ENCODE measurements at places on chromosomes 6 and 20.

DNA sequence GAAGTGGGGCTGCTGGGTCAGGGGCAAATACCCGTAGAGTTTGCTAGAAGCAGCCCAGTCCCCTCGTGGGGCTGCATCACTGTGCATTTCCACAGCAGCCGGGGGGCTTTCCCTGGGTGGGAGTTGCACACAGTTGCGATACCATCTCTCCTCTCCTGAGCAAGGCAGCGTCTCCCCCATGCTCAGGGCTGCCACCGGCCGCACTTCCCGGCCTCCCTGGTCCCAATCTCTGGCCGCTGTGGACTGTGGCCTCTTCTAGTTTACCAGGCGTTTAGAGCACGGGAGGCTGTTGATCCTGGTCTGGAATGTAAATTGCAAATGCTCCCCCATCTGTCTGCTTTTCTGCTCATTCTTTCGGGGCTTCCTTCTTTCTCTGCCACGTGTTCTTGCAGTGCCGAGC, 31.1 kb downstream of the OSBPL2 start:
- DNase-seq = no peak

DNA sequence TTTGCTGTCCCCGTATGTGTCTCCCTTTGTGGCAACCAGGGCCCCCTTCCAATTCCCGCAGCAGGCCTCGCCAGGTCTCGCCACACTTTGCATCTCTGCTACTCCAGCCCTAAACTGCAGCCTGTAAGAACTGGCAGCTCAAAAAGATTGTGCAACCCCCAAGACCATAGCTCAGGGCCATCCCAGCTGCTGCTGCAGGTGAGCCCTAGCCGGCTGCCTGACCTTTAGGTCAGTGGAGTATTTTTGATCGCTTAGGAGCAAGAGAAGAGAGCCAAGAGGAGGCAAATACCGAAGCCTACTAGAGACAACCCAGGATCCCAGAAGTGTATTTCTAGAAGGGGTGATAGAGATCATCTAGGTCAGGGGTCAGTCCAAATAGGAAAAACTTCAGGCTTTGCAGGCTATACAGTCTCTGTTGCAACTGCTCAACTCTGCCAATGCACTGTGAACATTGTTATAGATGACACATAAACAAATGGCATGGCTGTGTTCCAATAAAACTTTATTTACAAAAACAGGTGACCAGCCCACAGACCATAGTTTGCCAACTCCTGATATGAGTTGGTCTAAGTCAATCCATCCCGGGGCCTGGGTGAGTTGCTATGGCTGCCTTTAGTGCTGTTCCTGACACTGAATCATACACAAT, 138.4 kb downstream of the EYA2 start:
- DNase-seq = no peak

DNA sequence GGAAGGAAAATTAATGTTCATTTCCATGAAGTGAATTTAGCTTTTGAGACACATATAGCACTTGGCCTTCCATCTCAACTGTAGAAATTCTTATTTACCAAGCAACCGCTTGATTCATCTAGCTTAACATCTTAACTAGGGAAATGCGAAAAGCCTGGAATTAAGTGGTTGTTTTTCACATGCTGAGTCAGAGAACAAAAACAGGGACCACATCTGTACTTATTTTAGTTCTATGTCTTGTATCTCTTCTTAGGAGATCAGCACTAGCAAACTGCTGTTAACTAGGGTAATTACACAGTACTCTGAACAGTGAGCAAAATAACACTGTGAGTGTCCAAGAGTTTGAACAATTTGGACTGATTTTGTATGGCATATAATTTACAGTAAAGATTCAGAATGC, 590.9 kb upstream of the NRSN1 start:
- DNase-seq = no peak

- no peak for DNase-seq
These were observed 3.1 kb downstream of the SLC23A2 start for GRCh38 chr20:4998160-4998651.

DNA sequence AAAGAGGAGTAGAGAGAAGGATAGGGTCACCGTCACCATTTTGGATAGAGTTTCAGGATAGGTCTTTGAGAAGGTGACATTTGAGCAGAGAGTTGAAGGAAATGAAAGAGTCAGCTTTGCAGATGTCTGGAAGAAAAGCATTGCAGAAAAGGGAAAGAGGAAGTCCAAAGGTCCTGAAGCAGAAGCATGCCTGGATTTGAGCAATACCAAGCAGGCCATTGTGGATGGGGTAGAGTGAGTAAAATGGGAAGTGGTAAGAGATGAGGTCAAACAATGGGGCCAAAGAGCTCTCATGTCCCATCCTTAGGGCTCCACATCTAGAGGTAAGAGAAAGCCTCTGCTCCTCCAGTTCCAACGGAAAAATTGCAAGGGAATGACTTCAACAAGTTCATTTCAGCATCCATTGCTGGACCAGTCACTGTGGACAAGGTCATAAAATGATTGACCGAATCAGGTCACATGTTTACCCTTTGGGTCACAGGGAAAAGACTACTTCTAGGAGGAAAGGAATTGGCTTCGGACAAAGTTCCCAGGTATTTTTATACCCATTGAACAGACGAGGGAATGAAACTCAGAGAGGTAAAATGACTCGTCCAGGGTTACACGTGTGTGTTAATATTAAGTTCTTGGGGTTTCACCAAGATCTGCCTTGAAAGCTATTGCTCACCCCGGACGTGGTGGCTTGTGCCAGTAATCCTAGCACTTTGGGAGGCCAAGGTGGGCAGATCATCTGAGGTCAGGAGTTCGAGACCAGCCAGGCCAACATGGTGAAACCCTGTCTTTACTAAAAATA, 6.6 kb upstream of the SAMHD1 start:
- DNase-seq = no peak

GRCh38 chr6:87346700-87347099, 2.1 kb downstream of the C6orf163 start:
- no peak for DNase-seq

- DNase-seq = no peak
These were observed 115.9 kb upstream of the NAA20 start for GRCh38 chr20:19901226-19901625.

GRCh38 chr6:151784441-151785214, 22.9 kb upstream of the ESR1 start:
- no peak for DNase-seq

DNA sequence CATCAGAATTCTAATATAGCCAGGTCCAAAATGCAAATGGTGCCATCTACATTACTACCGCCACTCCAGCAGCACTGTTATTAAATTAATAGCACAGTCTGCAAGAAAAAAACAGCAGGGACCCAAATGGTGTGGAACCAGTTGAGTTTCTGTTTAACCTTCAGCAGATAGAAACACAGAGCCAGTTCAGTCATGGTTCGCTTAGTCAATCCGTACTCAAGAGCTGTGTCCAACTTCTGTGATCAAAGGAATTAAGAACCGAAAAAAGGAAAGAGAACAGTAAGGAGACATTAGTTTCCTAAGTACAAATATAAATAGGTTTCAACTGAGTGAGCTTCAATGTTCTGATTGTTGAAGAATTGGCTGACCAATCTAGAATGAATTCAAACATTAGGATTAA, 107.7 kb downstream of the TRDN start:
- DNase-seq = no peak

GRCh38 chr6:158835616-158836221, 16.6 kb upstream of the EZR start:
- DNase-seq = no peak

DNA sequence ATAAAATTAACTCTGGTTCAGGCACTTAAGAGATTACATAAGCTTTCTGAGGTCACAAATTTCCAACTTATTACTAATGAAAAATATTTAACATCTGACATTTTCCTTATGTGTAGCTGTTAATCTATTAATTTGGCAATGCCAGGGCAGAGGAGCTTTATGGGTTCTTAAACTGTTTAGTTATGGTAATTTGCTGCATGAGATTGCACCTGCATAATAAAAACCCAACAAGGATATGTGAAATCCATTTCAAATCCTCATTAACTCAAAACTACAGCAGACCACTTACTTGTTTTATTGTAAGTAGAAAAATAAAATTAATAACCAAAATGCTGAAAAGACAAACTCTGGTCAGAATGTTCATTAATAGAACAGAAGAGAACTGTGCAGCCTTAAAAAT, 98.1 kb downstream of the PREP start:
- DNase-seq = no peak

DNA sequence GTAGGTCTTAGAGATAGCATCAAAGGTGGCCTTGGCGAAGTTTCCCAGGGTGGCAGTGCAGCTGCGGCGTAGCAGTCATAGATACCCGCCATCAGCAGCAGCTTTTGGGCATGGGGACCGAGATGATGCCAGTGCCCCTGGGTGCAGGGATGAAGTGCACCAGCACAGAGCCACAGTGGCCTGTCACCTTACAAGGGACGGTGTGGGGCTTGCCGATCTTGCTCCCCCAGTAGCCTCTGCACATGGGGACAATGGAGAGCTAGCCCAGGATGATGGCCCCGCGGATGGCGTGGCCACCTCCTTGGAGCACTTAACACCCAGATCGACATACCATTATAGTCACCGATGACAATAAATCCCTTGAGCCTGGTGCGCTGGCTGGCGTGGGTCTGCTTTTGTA, 195.5 kb downstream of the ZMYND8 start:
- DNase-seq = no peak

- DNase-seq = no peak
These were observed 37.6 kb upstream of the CCN6 start for GRCh38 chr6:112016320-112016719.

- DNase-seq = peak; percentile 36
These were observed 556 bp downstream of the NKX2-4 start for GRCh38 chr20:21396599-21397340.

- DNase-seq = peak; percentile 28
These were observed 103.5 kb upstream of the HIVEP1 start for GRCh38 chr6:11908436-11909105.

- DNase-seq = no peak
These were observed 21.9 kb downstream of the ZBTB46 start for GRCh38 chr20:63808964-63809674.

GRCh38 chr6:1842334-1842733, 232.6 kb downstream of the FOXC1 start:
- DNase-seq = no peak

GRCh38 chr6:156850353-156850752, 73.2 kb downstream of the ARID1B start:
- no peak for DNase-seq

DNA sequence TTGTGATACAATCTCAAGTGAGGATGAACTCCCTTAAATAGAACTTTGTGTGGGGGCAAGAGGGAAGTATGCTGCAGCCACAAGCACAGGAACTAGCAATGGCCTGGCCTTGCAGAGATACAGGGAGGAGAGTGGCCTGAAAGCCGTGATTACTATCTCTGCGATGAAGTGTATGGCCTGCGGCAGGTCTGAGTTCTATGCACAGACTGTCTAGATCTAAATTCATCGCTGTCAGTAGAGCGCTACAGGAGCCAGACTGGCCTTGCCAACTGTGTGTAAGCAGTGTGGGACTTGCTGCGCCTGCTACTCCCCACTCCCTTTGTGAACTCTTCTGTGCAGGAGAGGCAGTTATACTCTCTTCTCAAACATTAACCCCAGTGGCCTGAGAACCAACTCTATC, 997.0 kb downstream of the GRIK2 start:
- no peak for DNase-seq

DNA sequence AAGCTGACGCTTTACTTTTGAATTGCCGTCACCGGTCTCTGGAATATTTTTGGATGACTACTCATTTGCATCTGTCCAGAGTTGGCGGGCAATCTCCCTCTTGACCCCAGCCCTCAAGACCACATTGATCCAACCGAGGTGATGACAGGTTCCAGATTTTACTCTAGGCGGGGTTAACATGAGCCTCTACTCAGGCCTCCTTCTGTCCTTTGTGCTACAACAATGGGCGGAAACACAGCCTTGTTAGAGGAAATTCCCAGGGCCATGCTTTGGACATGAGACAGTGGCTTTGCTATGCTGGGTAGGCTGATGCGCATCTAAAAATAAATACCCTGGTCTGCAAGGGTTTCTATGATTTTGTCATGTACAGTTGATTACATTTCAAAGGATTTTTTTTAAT, 27.0 kb upstream of the ADGRF5 start:
- DNase-seq = peak; percentile 37

DNA sequence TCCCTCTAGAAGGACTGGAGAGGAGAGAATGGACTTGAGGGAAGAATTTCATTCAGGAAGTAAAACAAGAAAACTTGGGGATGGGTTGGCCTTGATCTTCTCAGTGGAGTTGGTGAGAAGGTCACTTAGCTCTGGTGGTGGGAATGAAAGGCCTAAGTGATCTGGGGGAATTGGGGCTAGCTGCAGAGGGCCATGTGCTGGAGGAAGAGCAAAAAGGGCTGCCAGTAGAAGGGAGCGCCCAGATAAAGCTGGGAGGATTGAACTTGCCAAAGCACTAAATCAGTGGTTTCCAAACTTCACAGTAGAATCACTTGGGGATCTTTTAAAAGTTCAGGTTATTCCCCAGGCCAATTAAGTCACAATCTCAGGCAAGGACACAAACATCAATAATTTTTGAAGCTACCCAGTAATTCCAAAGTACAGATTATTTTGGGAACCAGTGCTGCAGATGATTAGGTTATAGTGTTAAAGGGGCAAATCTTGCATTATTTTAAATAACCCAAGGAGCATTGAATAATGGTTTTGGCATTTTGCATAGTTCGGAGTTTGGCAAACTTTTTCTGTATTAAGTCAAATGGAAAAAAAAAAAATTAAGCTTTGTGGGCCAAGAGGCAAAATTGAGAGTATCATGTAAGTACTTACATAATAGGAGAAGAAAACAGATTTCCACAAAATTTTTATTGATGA, 36.5 kb upstream of the RFPL4B start:
- DNase-seq = peak; percentile 70

DNA sequence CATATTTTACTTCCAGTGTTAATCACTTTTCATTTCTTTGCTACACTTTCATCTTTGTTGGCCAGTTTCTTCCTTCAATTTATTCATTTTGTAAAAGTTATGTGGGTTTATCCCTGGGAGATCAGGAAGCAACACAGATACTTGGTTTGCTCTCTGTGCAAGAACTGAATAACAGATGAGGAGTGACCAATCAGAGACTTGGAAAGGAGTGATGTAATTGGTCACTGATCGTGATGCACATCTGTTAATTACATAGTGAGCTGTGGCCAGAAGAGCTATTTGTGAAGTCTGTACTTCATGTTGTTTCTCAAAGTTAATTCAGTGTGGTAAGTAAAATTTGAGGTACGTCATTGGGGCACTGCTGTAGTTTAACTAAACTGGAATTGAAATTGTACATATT, 21.3 kb downstream of the ANKRD6 start:
- no peak for DNase-seq

DNA sequence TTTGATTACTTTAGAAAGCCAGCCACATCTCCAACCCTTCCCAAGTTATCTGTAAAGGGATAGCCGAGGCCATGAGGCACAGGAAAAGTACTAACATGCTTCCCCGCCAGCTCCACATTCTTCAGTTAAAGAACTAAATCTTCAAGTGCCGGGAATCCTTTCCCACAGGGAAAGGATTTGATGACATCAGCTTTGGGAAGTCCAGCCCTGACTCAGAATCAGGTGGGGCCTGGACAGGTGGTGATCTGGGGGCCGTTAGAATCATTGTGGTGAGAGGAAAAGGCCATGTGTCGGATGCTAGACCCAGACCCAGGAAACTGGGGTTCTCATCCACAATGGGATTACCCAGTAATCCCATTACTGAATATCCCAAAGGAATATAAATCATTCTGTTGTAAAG, 580.0 kb downstream of the QKI start:
- DNase-seq = no peak
